NCI-H2029 (cell line): ENCODE measurements at places on chromosomes 12 and 14.

GRCh38 chr14:33081259-33081658 is 142.6 kb downstream of the NPAS3 start:
- peak; percentile 94 for DNase-seq

DNA sequence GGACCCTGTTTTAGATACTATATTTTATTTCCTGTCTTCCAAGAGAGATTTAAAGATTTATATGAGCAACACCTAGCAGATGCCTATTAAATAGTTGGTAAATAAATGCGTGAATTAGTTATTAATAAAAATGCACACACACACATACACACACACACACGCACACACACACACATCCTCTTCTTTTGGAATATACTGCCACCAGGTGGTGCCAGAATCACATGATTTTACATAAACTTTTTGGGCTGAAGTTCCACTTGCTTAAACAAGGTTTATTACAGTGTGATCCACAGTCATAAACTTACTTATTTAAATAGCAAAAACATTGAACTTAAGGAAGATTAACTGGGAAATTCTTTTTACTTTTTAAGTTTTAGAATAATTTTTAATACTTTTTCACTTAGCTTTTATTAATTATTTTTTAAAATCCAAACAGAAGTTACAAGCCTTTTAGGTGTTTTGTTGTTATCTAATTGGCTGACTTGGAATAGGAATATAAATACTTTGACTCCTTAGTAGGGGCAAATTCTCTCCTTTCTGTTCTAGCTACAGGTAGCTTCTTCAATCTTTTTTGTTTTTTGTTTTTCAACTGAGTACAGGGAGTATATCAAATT is 17.5 kb downstream of the RAD51B start:
- peak; percentile 5 for DNase-seq

DNA sequence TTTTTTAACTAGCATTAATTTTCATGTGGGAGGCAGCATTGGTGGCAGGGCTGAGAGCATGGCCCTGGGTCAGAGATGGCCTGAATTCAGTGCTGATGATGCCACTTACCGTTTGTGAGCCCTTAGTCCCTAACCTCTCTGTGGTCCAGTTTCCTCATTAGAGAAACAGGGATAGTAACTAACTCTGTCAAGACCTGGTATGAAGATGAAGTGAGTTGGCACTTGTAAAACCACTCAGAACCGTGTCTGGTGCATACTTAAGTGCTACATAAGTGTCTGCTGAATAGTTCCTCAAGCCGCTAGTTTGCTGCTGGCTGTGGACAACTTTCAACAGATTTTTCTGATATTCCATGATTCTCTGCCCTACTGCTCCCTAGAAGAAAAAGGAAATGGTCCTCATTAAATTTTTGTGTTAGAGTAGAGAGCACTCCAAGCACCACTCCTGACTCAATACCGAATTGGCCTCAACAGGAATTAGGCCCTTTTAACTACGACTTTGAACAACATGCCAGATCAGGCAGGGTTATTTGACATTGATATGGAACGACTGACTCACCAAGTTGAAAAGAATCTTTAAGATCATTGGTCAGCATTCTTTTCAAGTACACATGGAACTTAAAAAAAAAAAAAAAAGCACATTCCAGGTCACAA is 250.2 kb downstream of the ANO2 start:
- DNase-seq: no peak

DNA sequence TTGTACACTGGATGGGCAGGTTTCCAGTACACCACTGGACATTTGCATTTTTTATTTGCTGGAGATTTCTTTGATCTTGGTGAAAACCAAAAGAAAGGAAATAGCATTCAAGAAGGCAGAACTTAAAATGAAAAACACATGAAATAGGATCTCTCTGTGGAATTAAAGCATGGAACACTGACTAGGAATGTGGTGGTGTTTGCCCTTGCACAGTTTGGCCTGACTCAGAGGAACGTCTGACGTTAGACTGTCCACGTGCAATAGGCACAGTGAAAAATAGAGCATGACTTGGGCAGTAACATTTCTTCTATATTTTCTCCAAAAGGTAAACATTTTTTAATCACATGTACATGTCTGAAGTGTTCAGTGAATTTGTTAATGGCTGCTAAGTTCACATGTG is 474.1 kb upstream of the PRICKLE1 start:
- no peak for DNase-seq

DNA sequence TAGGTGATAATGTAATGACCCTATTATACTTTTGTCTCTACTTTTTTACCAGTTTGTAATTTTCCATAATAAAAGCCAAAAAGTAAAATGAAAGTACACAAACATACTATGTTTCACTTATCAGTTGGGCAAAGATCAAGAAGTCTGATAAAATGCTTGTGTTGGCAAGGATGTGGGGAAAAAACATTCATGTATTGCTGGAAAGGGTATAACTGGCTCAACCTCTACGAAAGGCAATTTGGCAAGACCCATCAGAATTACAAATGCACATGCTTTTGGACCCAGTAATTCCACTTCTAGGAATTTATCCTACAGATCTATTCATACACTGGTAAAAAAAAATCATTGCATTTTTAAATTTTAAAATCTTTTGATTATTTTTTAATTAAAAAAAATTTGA is 68.0 kb downstream of the SPTB start:
- DNase-seq: no peak

- DNase-seq: no peak
Observed at GRCh38 chr12:115147916-115148315, 463.9 kb upstream of the TBX3 start.

DNA sequence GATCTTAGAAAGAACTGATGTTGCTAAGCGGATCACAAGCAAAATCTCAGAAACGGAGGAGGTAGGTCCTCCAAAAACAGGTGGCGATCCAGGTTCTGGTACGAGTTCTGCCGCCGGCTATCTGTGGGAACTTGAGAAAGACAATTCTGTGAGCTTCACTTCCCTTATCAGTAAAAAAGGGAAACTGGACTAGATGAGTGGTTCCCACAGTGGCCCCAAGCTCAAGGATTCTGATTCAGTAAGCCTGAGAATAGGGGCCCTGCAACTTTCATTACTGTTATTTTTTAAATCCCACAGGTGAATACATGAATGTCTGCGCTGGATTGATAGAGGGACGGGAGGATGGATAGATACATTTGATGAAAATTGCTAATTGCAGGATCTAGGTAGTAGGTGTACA is 160.2 kb downstream of the PPM1H start:
- DNase-seq: no peak
